ENCODE measurements at places on chromosomes 6 and 20.

DNA sequence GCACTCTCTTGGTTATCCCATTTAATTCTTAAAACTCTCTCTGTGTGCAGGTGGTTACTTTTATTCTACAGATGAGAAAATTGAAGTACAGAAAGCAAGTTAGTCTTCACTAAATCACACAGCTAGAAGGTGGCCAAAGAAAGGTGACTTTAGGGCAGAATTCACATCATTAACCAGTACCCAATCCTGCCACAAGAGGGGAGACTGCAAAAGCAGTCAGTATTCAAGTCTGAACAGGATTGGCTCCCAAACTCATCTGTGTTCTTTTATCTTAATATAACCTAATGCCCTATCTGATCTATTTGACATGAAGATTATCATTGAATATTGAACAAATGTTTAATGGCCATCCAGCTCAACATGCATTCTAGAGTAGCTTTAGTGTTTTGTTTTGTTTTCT, 225.3 kb upstream of the FAM83B start:
- DNase-seq, result no peak

DNA sequence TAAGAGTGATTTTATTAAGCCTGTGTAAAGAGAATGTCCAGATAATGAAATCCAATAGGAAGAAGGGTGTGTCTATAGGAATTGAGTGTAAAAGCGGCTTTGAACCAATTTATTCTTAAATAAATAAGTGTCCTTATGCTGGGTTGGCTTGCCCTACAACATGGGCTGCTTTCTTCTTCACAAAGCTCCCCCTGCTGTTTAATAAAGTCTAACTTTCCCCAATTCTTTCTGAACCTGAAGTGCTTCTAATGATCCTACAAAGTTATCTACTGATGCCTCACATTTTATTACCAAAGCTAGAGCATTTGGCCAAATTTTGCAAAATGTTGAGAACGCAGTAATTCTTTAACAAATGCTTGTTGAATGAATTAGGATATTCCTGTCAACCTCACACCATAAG, 36.3 kb upstream of the SIRT5 start:
- peak; percentile 81 for DNase-seq

GRCh38 chr20:34449674-34450592, 66.3 kb upstream of the DYNLRB1 start:
- no peak for DNase-seq

- DNase-seq, result no peak
These were observed 44.4 kb downstream of the ARHGAP18 start for GRCh38 chr6:129665555-129665954.

GRCh38 chr20:10970109-10970508, 296.3 kb upstream of the JAG1 start:
- no peak for DNase-seq

GRCh38 chr20:56685879-56686278, 56.8 kb downstream of the TFAP2C start:
- DNase-seq, result no peak

DNA sequence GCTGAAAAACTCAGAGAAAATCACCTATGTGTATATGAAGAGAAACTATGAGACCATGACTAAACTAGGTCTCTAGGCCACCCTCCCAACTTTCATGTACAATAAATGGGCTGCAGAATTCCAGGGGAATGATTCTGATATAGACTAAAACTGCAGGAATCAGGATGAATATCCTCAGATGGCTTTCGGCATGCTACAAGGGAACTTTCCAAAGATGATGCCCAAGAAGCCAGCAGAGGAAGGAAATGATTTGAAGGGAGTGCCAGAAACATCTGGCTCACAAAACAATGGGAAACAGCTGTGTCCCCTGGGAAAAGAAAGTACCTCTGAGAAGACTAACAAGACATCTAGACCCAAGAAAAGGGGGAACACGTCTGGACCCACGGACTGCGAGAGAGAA, 41.1 kb downstream of the PLN start:
- DNase-seq, result no peak

DNA sequence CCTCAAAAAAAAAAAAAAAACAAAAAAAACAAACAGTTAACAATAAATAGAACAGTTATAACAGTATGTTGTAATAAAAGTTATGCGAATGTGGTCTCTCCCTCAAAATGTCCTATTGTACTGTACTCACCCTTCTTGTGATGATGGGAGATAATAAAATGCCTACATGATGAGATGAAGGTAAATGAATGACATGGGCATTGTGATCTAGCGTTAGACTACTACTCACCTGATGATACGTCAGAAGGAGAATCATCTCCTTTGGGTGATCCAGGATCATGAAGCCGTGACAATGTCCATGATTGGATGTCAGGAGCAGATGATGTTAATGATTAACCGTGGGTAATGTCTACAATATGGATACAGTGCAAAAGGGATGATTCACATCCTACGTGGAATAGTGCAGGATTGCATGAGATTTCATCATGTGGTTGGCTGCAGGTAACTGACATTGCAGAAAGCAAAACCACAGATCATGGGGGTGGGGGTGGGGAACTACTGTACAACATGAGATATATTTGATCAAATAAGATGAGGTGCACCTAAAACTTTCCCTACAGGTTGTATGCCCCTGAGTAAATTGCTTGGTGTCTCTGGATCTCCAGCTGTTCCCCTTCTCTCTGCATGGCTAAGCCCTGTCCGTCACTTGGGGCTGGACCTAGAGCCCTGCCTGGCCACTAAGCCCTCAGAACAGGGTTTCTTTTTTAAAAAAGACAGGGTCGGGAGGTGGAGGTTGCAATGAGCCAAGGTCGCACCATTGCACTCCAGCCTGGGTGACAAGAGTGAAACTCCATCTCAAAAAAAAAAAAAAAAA, 6.2 kb upstream of the RBCK1 start:
- no peak for DNase-seq

- peak; percentile 62 for DNase-seq
These were observed 67.7 kb downstream of the SYCP2L start for GRCh38 chr6:10954590-10955010.

DNA sequence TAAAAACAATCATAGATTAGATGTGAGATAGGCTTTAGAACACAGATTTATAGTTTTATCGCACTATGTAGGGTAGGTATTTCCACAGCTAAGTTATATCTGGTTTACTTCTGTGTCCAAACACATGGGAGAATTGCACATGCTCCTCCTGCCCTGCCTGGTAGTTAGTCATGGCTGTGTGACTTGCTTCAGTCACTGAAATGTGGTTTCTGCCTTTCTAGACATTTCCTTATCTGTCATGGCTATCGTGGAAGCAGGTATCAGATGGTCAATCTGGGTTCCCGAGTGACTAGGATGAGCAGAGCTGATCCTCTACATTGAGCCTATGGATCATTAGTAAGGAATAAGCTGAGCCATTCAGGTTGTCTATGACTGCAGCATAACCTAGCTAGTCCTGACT, 117.8 kb upstream of the GMDS start:
- no peak for DNase-seq

DNA sequence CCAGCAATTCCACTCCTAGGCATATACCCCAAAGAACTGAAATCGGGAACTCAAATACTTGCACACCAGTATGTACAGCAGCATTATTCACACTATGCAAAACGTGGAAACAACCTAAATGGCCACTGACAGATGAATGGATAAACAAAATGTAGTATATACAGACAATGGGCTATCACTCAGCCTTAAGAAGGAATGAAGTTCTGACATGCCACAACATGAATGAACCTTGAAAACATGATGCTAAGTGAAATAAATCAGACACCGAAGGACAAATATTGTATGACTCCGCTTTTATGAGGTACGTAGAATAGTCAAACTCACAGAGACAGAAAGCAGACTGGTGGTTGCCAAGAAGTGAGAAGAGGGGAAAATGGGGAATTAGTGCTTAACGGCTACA, 59.1 kb upstream of the CCN6 start:
- no peak for DNase-seq

- no peak for DNase-seq
These were observed 48.4 kb upstream of the NCOA3 start for GRCh38 chr20:47453167-47453782.

GRCh38 chr6:95768539-95768938, 191.2 kb downstream of the MANEA start:
- no peak for DNase-seq

DNA sequence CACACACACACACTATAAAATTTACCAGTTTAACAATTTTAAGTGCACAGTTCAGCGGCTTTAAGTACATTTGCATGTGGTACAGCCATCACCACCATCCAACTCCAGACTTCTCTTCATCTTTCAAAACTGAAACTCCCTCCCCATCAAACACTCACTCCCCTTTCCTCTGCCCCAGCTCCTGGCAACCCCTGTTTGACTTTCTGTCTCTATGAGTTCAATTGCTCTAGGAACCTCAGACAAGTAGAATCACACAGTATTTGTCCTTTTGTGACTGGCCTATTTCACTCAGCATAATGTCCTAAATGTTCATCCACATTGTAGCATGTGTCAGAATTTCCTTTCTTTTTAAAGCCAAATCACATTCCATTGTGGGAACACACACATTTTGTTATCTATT, 302.8 kb upstream of the FOXQ1 start:
- no peak for DNase-seq

GRCh38 chr6:145562771-145563615, 172.3 kb downstream of the EPM2A start:
- no peak for DNase-seq

Measured in pons (tissue), 1 donor.